ENCODE measurements at places on chromosomes 1 and 21. TPM values are rescaled to one million over a fixed set of nuclear protein-coding genes. Genes with fewer than 3 reads are reported as not detected.

The LIN9 gene
- total RNA-seq: 3.5 TPM

The LCE3D gene
- not detected for total RNA-seq

DNA sequence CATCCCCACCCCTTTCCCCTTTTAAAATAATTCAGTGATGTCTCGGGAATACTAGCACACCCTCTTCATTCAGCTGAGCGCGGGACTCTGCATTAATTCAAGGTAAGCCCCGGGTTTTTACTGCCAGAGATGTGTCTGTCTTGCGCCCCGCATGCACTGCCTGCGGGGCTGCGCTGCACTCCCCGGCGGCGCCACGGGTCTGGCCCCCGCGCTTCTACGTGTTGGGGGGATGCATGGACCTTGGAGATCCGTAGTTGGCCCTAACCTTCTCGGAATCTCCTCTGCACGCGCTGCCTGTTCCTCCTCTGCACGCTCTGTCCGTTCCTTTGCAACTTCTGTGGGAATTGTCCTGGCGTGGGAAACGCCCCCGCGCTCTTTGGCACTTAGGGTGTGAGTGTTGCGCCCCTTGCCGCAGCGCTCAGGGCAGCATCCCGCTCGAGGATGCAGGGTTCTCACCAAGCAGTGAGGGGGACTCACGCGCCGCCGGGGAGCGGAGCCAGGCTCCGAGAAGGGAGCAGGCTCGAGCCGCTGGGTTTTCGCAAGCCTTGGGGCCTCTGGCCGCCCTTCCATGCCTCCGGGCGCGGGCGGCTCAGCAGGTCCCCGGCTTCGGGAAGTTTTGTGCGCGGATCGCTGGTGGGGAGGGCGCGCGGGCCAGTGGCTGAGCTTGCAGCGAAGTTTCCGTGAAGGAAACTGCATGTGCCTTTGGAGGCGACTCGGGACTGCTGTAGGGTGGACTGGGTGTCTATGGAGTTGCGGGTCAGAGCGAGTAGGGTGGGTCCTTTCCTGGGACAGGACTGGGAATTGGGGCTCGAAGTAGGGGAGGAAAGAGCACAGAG, 165.1 kb upstream of the CACNA1E start:
- peaks cover 39% of the 10 kb centered on the region for H3K27me3 ChIP-seq
- no peak overlapping the region for H3K4me3 ChIP-seq
- no peaks in the 10 kb centered on the region for H3K36me3 ChIP-seq
- no peaks in the 10 kb centered on the region for H3K4me1 ChIP-seq
- no peak overlapping the region for H3K27ac ChIP-seq

- H3K4me3 ChIP-seq: peak within 1 kb of the TSS; percentile 96
- peak within 1 kb of the TSS; percentile 81 for H3K27ac ChIP-seq
- DNase-seq: peak; percentile 96
- H3K27me3 ChIP-seq: no peaks in the 10 kb centered on the region
Measured at GRCh38 chr1:151254217-151255213, at the start of gene PSMD4. PSMD4 (plus strand) TSS chr1:151254734; CDS start chr1:151254783, 49 bp downstream.

GRCh38 chr1:91879733-91880132, 6.2 kb downstream of the TGFBR3 start:
- H3K4me1 ChIP-seq: no peaks in the 10 kb centered on the region
- H3K4me3 ChIP-seq: no peak overlapping the region
- H3K27me3 ChIP-seq: no peaks in the 10 kb centered on the region
- no peak for DNase-seq

DNA sequence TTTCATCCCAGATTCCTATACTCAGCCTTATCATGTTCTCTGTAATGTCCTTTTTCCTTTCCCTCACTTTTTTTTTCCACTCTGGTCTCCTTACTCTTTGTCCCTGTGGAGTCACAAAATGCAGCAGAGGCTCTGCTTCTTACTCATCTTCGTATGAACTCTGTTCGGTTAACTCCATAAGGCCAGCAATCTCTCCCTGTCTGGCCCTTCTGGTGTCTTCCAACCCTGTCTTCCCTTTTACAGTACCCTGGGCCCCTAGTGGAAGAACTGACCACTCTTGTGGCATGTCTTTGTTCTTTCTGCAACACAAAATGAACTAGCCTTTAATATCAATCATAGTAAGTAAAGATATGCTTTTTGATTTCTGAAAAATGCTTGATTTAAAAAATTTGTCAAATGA, 7.1 kb downstream of the CD101 start:
- no peak overlapping the region for H3K27ac ChIP-seq
- H3K27me3 ChIP-seq: no peaks in the 10 kb centered on the region
- H3K36me3 ChIP-seq: no peaks in the 10 kb centered on the region
- no peak for DNase-seq
- H3K4me3 ChIP-seq: no peak overlapping the region

- no peaks in the 10 kb centered on the region for H3K27me3 ChIP-seq
- no peak overlapping the region for H3K4me3 ChIP-seq
- peaks cover 10% of the 10 kb centered on the region for H3K4me1 ChIP-seq
- no peak for DNase-seq
- H3K36me3 ChIP-seq: no peaks in the 10 kb centered on the region
Measured at GRCh38 chr1:93695411-93696005, 13.9 kb upstream of the BCAR3 start.

- peak overlapping the region; percentile 3 for H3K27ac ChIP-seq
- DNase-seq: no peak
- H3K4me1 ChIP-seq: no peaks in the 10 kb centered on the region
Measured at GRCh38 chr1:208219098-208219658, 25.0 kb downstream of the PLXNA2 start.

DNA sequence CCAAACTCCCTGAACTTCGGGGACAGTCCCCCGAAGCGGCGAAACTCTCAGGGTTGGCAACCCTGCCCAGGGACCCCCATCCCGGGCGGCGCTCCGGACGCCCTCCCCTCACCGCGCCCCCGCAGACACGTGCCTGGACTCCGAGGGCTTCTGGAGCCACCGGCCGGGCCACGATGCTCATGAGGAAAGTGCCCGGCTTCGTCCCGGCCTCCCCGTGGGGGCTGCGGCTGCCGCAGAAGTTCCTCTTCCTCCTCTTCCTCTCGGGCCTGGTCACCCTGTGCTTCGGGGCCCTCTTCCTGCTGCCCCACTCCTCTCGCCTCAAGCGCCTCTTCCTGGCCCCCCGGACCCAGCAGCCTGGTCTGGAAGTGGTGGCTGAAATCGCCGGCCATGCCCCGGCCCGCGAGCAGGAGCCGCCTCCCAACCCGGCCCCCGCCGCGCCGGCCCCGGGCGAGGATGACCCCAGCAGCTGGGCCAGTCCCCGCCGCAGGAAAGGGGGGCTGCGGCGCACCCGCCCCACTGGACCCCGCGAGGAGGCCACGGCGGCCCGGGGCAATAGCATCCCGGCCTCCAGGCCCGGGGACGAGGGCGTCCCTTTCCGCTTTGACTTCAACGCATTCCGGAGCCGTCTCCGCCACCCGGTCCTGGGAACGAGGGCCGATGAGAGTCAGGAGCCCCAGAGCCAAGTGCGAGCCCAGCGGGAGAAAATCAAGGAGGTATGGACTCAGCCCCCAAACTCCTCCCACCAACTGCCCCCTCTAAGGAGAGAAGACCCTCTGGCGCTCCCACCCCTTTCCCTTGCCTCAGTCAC, 1.2 kb downstream of the MAN1C1 start:
- DNase-seq: no peak
